ENCODE measurements at places on chromosomes 5 and 9.

DNA sequence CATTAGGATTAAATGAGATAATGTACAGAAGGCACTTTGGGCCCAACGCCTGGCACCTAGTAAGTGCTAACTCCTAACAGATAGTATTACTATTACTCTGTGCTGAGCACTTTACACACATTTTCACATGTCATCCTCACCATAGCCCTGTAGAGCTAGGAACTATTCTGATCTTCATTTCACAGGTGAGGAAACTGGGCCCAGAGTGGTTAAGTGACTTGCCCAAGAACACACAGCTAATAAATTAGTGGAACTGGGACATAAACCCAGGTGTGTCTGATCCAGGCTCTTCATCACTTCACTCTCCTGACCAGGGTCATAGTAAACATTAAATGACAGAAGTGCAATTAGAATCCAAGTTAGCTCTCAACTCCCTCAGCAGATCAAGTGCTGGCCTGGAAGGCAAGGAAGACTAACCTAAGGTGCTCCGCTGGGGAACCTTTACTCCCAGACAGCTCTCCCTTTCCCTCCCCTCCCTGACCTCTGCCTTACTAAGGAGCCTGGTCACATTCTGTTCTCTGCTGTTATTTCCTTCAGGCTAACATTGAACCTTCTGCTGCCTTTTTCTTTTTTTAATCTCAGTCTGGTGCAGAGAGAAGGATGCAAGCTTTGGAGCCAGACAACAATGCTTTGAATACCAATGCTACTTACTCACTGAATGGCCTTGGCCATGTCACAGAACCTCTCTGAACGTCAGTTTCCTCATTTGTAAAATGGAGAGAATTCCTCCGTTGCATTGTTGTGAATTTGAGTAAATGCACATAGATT is 4.1 kb upstream of the ADRA1B start:
- no peak for DNase-seq

DNA sequence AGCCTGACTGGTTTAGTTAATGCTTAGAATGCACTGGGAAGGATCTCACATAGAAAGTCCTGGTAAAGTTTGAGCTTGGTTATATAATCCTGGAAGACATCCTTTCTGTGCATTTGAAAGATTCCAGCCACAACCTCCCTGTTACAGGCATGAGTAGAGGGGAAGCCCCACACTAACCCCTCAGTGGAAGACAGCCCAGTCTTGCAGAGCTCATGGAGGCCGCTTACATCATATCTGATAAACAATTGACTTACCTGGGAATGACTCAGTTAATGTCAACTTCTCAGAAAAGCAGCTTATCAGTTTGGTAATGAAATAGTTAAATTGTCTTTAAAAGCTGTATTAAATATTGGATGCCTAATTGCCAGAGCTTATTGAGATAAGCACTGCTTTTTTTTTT is 28.1 kb upstream of the PDE8B start:
- no peak for DNase-seq

- DNase-seq, result no peak
Observed at GRCh38 chr5:81826128-81826527, 75.2 kb upstream of the SSBP2 start.

DNA sequence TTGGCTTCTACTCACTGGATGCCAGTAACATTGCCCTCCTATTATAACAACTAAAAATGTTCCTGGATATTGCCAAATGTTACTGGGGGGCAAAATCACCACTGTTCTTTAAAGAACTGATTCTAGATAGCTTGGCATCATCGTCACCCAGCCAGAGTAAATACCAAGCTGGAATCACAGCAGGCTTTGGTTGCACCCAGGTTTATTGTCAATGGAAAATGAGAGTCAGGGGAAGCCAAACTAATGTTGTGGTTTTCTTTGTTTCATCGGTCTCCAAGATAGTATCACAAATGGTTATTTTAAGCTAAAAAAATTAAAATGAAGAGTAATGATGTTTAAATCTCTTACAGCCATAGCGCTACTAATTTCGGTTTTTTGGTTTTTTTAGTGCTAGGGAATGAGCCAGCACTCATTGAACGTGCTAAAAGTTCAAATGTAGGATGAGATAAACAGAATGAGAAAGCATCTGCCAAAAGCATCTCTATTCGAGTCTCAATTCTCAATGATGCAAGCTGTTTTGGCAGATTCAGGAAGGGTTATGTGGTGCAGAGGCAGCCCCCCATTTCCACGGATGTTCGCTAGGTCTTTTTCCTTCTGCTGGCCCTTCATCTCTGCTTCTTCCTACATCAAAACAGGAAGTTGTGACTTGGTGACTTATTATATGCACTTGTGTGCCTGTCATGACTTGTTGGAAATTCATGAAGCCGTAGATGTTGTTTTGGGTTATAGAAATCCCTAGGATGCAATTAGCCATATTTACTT is 558.0 kb downstream of the EBF1 start:
- DNase-seq, result no peak

DNA sequence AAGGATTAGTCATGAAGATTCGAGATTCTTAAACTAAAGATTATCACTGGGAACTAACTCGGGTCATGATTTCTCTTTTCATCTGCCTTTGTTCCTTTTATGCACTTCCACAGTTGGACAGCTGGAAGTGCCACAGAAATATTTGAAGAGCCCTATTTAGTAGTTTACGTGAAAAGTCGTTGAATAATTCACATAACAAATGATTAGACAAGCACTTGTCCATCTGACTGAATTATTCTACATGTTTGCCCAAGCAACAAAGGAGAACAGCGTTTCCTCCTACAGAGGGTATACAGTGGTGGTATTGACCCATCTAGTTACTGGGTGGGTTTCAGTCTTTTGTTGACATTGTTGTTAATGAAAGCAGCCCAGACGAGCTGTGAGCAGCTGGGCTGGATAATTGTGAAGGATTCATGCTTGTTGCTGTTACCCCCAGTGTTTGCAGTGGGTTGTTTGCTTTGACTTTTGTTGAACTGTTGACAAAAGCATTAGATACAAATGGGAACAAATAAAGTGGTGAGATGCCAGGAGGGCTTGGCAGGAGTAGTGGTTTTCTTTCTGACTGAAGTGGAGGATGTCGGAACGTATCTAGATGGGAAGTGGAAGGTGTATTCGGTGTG is 96.2 kb downstream of the TLE4 start:
- DNase-seq, result peak; percentile 64

GRCh38 chr5:180720486-180720885 is 19.4 kb downstream of the OR2Y1 start:
- no peak for DNase-seq

- no peak for DNase-seq
Observed at GRCh38 chr9:1414711-1415131, 364.6 kb downstream of the DMRT2 start.

DNA sequence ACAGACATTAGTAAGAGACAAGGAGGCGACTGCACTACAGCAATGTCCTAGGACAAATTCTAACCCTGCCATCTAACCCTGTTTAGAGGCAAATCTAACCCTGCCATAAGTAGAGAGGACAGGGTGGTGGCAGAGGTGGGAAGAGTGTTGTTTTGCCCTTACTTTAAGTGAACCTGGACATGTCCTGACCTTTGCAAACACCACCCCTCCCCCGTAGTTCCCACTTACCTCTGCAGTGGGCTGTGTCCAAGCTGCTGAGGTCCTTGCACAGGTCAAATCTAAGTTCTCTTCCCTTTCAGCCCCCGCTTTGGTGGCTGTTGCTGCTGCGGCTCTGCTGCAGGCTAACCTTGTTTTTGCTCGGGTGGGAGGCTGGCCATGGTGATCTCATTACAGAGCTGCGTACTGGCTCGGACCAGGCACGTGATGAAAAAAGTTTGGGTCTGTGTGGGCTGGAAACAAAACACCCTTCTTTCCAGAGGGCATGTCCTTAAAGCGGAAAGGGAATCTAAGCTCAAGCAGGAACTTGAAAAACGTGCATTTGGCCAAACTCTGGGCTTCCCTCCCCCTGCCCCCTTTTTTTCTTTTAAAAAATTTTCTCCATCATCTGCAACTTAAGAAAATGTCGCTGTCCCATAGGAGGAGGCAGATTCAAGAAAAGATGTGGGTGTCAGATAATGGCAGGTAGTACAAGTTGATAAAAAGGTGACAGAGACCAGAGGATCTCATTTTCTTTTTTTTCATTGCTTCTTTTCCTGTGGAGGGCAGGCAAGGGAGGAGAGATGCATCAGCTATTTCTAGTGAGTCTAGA is at the start of gene FAXDC2:
FAXDC2 (minus strand) TSS at position 349 of the 808 bp plus-strand sequence. CDS start 12,425 bp downstream, outside the sequence.
- DNase-seq, result no peak

- no peak for DNase-seq
Observed at GRCh38 chr5:23268136-23268535, 239.3 kb upstream of the PRDM9 start.

DNA sequence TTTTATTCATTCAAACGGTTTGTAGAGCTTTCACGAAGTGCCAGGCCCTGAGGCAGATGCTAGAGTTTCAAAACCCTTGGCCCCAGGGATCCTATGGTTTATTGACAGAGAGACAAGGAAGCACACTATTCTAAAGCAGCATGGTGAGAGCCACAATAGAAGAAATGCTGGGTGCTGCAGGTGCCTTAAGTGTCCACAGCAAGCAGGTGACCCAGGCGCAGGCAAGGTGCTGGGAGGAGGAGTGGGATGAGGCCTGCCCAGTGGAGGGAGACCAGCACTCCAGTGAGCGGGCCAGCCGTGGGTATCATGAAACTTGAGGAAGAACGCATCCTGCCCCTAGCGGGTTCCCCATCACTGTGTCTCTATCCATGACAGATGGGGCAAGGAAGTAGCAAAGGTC is 71.0 kb downstream of the OSMR start:
- no peak for DNase-seq

GRCh38 chr5:103561685-103562452 is 720 bp downstream of the NUDT12 start:
- DNase-seq, result no peak

GRCh38 chr5:29811914-29812679 is 1381.4 kb upstream of the CDH6 start:
- no peak for DNase-seq

DNA sequence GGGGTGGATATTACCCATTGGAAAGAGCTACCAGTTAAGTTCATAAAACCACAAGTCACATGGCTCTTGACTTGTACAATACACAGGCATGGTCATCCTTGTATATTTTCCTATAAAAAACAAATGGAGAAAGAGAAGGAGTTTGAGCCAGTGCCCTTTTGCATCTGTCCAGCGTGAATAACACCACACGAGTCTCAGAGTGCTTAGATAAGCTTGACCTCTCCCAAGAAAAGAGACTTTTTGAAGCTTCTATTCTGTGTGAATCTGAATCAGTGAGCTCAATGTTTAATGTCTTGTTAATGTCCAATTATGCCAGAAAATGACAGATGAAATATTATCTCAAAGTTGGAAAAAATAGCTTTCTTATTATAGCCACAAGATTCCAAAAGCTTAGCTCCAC is 30.9 kb upstream of the LPAR1 start:
- no peak for DNase-seq

DNA sequence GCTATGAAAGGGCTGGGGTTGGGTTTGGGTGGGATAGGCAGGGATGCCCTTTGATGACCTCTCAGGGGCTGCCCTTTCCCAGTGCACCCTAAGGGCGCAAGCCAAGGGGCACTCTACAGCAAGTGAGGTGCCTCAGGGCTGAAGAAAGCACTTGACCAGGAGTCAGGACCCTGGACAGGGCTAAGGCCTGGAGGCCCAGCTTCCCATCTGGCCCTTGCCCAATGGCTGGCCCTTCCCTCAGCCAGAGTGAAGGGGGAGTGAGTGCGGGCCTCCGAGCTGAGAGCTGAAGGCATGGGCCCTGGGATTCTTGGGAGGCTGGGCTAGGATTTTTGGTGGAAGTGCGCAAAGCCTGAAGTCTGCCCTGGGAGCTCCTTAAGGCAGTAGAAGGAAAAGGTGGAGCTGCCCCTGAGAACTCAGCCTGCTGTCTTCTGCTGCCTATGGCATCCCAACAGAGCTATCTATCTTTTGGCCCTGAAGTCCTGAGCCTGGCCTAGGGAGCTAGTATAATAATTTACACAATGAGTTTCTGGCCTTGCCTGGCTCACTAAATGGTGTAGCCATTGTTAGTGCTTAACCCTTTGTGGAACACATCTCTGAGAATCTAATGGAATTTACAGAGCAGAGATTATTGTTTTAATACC is 16.4 kb downstream of the JADE2 start:
- DNase-seq, result no peak

DNA sequence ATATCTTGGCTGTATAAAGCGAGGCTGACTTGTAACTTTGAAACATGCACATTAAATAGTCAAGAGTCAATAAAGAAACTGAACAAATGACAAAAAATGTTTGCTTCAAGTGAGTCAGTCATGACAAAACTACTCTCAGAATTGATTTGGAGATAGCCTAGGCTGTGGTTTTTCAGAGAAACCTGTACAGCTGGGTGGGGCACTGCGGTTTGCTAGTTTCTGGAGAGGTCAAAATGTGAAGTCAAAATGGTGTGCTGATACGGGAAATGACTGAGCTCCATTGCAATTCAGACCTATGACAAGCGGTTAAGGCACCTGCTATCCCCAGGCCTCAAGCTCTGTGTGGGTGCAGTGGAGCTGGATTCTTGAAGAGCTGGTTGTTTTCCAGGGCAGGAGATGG is 10.3 kb upstream of the CD180 start:
- DNase-seq, result no peak

GRCh38 chr5:171852255-171852681 is 66.7 kb downstream of the SMIM23 start:
- DNase-seq, result no peak

DNA sequence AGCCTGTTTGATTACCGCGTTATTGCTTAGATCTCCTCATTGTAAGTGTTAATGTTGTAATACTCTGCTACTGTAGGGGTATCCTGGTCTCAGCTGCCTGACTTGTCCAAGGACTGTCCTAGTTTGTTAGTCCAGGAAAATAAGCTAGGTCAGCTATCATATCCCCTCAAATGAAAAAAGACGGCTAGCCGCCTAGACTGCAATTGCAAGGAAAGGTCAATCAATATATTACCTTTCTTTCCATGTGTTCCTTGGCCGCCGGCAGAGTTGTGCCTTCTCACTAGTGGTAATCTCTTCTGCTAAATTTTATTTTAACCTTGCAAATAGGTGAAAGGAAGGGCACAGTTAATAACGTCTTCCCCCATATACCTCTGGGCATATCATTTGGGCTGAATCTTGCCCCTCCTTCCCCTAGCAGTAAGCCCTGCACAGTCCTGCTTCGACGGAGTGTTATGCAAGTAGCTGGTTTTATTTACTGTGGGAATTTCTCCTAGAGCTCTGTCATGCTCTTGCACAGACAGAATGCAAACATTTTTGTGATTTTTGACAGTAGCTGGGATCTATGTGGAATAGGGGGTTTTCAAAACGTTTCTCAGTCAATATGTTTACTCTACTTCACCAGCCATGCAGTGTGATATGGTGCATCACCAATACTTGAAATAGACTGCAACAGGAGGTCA is 288.5 kb downstream of the MAST4 start:
- DNase-seq, result no peak
